ENCODE measurements at places on chromosomes 3 and 15. TPM values are rescaled to one million over a fixed set of nuclear protein-coding genes. Genes with fewer than 3 reads are reported as not detected.

- DNase-seq: peak; percentile 94
Measured at GRCh38 chr3:132029182-132029902, 5.5 kb downstream of the CPNE4 start.

- no peak for DNase-seq
Measured at GRCh38 chr3:147389717-147390116, 16.6 kb downstream of the ZIC4 start.

- no peak for DNase-seq
Measured at GRCh38 chr15:97420130-97420529, 540.4 kb upstream of the ARRDC4 start.

MAN2A2 gene
- total RNA-seq: 81.8 TPM

DNA sequence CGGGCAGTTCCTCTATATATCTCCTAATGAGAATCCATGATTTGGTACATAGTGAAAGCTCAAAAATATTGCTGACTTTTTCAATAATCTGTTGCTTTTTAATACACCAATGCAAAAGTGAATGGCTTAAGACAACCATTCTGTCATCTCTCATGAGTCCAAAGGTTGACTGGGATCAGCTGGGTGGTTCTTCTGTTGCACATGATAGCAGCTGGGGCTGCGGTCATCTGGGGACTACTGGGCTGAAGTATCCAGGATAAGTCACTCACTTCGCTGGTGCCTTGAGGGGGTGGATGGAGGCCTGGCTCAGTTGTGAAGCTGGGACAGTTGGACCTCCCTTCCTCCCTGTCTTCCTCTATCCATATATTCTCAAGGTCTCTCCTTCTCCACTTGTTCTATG lies 53.7 kb downstream of the NOX5 start:
- DNase-seq: no peak

GRCh38 chr15:29278436-29279105 lies 8.9 kb upstream of the NSMCE3 start:
- DNase-seq: no peak

- DNase-seq: no peak
Measured at GRCh38 chr3:60178931-60179653, 1072.2 kb downstream of the FHIT start.

DNA sequence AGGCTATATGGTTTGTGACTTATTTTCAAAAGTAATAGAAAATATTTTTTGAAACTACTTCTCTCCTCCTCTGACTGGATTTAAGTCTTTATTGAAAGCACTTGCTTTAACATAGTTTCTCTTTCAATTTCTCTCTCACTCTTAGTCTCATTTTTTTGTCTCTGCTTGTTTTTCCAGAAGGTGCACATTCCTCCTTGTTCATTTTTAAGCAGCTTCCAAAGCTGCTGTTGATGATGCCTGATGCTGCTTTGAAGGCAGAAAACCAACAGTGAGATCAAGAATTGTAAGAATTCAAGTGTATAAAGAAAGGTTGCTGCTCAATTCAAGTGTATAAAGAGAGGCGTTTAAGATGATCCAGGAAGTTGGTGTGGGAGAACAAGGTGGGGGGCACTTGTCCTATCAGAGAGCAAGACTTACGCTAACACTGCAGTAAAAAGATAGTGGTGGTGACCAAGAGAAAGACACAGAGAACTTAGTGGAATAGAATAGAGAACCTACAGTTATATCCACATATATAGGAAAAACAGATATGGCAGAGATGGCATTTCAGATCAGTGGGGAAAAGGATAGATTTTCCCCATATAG lies 12.1 kb downstream of the NR2C2 start:
- no peak for DNase-seq

DNA sequence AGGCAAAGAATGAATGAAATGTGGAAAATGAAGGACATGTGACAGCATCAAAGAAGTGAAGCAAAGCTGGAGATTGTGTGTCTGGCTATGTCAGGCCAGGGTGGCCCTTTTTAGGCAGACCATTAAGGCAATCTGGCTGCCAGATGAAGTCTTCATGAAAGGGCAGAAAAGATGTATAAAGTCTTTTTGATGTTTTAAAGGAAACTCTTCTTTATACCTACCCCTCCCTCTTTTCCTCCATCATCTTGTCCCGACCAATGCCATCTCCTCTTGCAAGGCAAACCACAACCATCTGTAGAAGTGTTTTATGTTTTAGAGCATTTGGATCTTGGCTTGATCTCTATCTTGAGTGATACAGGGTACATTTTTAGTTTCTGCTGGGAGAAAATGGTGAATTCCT lies 259.2 kb downstream of the LSAMP start:
- no peak for DNase-seq

- no peak for DNase-seq
Measured at GRCh38 chr3:115691964-115692363, 68.7 kb downstream of the GAP43 start.

DNA sequence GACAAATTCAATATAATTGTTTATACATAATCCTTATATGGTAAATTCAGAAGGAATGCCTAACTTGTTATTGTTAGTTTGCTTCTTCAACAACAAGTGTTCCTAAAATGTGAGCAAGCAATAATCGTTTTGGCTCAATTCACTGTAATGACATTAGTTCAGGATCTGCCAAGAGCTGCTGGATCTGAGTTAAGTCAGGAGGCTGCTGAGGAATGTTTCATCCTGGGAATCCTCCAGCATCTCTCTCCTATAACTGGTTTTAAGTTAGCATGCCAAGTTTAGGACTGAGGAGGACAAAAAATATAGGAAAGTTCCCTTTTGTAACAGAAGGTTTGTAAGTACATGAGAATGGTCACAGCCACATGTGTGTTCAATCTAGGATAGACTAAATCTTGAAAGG lies 4.9 kb upstream of the GTF2A2 start:
- no peak for DNase-seq

VIPR1 gene
- not detected for total RNA-seq

GRCh38 chr3:119326976-119327375 lies 32.8 kb downstream of the ARHGAP31 start:
- DNase-seq: no peak

DNA sequence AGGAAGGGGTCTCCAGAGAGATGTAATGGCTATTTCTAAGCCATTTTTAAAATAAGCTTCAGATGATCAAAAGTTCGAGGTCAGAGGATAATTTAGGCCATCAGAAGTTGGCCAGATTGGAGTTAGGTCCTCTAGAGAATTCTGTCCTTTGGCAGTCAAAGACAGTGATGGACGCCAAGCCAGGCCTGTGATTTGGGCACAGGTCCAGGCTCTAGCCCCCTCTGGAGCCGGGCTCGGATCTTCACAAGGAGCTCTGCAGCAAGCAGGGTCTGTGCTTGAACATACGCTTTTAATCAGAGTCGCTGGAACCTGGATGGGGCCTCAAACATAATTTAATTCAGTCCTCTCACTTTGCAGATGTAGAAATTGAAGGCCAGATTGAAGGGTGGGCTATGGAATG lies 151.4 kb upstream of the BCL6 start:
- DNase-seq: no peak

DNA sequence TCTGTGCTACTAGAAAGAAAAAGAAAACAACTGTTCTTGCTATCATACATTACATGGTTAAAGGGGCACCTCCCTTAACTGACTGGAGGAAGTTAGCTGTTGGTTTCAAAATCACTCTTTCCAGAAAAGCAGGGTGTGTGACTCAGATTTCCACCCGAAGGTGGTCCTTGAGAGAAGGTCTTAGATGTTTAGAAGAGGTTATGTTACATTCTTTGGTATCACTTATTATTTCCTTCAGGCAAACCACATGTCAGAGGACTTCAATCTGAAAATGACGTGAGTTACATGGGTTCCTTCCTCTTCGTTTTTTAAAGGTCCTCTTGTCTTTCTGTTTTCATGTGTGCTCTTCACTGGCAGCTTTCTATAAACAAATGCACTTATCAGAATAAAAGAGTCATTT lies 307.9 kb upstream of the CBLB start:
- DNase-seq: no peak

GRCh38 chr3:122580470-122580869 lies 3.0 kb downstream of the PARP15 start:
- no peak for DNase-seq

ARHGEF26 gene
- 4.4 TPM for total RNA-seq
